ENCODE measurements at places on chromosomes 7 and 10.

GRCh38 chr10:76291175-76291574 lies 859.8 kb downstream of the LRMDA start:
- DNase-seq: no peak

DNA sequence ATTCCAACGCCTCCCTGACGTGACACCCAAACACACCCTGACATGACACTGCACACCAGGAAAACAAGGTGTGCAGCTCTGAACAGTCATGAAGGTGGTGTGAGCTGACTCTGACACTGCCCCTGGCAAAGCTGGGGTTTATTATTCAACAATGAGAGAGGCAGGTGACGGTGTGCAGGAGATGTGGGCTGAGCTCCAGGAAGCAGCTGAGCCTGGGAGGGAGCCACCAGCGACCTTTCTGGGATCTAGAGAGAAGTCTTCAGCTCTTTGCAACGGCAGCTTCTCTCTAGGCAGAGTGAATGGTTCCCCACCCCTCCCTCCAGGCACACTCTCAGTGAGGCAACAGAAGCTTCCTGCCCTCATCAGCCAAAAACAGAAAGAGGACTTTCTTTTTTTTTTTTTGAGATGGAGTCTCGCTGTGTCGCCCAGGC lies 65.6 kb downstream of the SH3PXD2A start:
- no peak for DNase-seq

DNA sequence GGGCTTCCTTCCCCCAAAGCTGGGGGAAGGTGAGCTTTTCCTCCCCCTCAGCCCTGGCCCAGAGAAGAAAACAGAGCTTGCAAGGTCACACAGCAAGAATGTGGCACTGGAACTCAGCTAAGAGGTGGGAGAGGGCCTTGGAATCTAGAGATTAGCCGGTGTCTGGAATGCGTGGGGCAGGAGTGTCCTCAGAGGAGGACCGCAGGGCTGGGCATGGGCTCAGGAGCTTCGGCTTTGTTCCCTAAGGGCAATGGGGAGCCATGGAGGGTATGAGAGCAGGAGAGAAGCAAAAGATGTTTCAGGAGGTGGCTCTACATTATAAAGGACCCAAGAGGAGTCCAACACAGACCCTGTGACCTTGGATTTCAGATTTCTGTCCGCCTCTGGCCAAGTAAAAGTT lies 127.2 kb upstream of the TNRC18 start:
- DNase-seq: no peak

DNA sequence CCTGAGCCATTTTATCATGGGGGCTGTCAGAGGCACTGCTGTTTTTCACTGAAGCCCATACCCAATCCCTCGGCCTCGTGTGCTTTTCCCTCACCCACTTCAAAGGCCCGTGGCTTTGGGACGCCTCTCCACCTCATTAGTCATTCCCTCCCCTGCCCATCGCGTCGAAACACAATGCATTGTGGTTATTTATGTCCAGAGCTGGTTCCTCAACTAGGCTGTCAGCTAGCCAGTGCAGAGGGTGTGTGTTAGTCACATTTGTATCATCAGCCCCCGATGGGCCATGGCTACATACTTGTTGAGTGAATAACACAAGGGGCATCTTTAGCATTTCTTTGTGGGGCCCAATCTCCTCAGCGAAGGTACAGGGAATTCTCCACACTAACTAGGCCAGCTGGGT lies 3.8 kb upstream of the CRCP start:
- no peak for DNase-seq

DNA sequence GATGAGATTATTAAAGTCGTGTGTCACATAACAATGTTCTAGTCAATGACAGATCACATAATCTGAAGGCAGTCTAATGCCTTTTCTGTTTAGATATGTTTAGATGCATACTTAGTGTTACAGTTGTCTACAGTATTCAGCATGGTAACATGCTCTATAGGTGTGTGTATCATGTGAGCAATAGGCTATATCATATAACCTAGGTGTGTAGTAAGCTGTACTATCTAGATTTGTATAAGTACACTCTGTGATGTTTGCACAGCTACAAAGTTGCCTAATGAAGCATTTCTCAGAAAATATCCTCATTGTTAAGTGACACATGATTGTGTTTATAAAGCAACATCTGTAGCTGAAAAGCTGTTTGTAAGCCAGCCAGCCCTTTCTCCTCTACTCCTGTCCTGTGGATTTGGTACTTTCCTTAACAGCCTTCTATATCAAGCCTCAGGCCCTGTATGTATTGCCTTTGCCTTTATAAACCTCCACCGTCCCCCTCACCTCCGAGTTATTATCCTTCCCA lies 6.3 kb downstream of the HECTD2 start:
- no peak for DNase-seq

DNA sequence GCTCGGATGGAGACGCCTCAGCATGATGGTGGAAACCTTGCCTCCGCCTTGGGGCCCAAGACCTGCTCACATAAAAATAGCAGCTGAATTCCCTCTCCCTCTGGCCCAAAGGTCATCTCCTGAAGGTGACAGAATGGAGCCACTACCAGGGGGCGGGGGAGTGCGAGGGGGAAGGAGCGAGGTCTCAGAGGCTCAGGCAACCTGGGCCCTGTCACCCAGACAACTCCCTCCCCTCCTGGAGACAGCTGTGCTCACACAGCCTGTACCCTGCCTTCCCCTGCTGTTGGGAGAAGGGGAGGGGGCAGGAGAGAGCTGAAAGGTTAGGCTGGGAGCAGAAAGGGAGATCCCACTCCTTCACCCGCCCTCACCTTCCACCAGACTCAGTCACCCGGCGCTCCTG lies 173.0 kb upstream of the RHEB start:
- no peak for DNase-seq

- peak; percentile 74 for DNase-seq
These were observed 643 bp downstream of the SMO start for GRCh38 chr7:129188892-129189660.

GRCh38 chr10:35208536-35208935 lies 81.9 kb downstream of the CREM start:
- DNase-seq: no peak

DNA sequence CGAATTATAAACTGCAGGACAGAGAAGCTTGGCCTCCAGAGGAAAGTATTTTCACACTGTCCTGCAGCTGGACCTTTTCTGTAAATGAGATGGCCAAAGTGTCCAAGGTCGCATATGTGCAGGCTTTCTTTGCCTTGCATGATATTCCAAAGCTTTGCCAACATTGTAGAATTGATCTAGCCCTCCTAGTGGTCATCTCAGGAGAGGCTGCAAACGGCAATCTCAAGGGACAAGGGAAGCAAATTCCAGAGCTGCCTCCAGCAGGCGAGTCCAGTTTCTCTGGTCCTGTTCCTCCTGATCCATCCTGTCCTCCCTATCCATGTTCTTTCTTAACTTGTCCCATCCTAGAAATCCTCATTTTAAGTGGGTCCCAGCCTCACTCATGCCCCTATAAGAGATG lies 373.4 kb upstream of the PCDH15 start:
- no peak for DNase-seq

- DNase-seq: no peak
These were observed 68.2 kb upstream of the DDC start for GRCh38 chr7:50633414-50633710.

DNA sequence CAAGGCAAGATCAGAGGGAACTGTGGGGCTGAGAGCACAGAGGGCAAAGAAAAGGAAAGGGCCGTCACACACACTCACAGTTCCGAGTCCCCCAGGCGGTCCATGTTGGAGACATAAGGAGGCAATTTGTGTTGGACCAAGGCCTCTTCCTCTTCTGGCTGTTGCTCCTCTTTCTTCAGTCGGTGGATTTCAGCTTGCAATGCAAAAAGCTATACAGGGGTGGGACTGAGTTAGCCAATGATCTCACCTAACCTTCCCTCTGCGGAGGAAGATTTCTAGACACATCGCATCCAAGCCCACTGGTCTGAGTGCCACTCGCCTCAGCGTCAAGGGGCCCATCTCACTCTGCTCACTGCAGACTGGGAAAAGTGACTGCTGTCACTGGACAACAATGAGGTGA lies 5.5 kb downstream of the WDR91 start:
- DNase-seq: no peak

GRCh38 chr7:124072603-124073309 lies 39.9 kb upstream of the TMEM229A start:
- no peak for DNase-seq

GRCh38 chr10:87578160-87578841 lies 73.6 kb downstream of the MINPP1 start:
- no peak for DNase-seq

DNA sequence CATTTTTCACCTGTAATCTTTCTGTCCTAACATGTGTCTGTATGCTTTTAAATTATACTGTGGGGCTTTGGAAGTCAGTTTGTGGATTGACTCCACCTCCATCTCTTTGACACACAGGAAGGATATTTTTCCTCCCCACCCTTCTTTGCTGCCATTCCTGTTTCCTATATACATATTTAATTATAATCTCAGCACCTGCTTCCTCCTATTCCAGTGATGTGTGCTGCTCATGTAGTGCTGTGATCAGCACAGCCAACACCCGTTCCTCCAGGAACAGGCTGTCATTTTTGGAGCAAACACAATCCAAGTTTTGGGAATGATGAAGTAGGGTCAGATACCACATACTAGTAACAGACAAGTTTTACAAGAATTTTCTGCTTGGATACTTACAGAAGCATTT lies 135.0 kb upstream of the PRPS1L1 start:
- no peak for DNase-seq

GRCh38 chr10:101771380-101771779 lies 4.5 kb downstream of the FGF8 start:
- DNase-seq: no peak
